Thyroid gland (tissue), 4 donors: ENCODE measurements at places on chromosomes 12 and 14. TPM values are rescaled to one million over a fixed set of nuclear protein-coding genes. Genes with fewer than 3 reads are reported as not detected.

Gene RASAL1
- 52.9 TPM for total RNA-seq

GRCh38 chr14:64788706-64789105 lies 84.5 kb downstream of the PLEKHG3 start:
- DNase-seq, result peak; percentile 52

Gene RNASE4
- 50.5 TPM for total RNA-seq

- peak; percentile 41 for DNase-seq
Measured at GRCh38 chr14:64549791-64550620, at the start of gene PPP1R36. Gene PPP1R36 (plus strand): TSS chr14:64549961. CDS start chr14:64549998, 37 bp downstream.

Gene TAS2R50
- 18.4 TPM for total RNA-seq

Gene GUCY2C
- not detected for total RNA-seq

- no peak for DNase-seq
Measured at GRCh38 chr14:64195199-64195598, 99.0 kb downstream of the ESR2 start.

GRCh38 chr12:57090924-57091637 lies 2.2 kb downstream of the NAB2 start:
- no peak for DNase-seq

DNA sequence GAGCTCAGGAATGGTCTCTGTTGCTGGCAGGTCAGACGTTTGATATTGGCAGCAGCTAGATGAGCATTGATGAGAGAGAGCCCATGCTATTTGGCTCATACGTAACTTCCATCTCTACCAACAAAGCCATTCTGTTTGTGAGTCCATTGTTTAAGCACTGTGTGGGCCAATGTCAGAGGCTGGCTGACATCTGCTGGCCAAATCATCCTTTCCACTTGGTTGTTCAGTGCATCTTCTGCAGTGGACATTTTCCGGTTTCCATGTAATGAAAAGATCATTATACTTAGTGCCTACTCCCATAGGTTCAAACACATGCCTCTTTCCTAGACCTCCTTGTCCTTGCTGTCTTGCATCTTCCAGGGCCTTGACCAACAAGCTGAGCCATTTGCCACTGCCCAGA lies 59.2 kb downstream of the IFT81 start:
- DNase-seq, result no peak

DNA sequence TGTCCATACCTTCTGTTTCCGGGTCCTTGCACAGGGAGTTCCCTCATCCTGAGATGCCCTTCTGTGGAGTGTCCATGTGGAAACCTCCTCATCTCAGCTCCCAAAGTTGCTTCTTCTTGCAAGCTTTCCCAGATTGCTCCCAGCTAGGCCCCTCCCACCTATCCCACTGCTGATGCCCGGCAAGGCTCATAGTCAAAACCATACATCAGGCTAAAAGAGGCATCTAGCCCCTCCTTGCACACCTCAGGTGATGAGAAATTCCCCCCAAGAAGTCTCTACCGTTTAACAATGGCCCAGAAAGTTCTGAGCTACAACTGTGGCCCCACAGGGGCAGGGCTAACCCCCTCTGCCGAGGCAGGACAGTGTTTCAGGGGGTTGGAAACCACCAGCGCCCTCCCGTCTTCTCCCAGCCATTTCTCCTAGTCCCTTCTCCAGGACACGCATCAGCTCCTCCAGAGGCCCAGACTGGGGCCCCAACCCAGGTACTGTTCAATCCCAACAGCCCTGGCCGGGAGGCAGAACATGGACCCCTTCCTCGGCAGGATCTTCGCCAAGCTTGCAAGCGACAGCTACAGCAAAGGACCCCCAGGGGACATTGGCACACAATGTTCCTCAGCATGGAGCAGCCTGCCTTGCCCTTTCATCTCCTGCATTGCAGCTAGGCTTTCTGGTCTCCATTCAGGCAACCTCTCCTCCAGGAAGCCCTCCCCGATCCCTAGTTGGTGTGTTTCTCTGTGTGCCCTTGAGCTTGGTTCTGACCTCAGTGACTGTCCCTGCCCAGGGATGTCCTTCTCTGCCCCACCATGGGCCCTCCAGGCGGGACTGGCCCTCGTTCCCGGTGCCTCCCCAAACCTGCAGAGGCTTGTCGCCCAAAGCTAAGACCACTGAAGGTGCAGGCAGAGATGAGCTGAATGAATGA lies 4.5 kb upstream of the BEGAIN start:
- no peak for DNase-seq

DNA sequence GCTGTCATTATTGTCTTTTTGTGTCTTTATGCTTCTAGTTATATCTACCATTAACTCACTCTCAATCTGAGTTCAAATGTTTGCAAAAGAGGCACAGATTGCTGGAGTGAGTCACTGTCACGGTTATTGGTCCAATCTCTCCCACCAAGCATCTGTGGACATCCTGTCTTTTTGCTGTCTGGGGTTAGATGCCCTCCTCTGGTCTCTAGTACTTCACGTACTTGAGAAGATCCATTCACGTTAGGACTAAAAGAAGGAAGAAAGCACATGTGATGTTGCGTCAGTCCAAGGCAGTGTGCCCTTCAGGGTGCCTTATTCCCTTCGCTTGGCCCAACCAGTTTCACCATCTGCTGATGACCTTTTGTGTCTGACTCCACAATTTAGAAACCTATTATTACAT lies 72.3 kb upstream of the STXBP6 start:
- DNase-seq, result no peak

- DNase-seq, result no peak
Measured at GRCh38 chr12:105855361-105856047, 283.2 kb downstream of the NUAK1 start.

Gene FAIM2
- 0.33 TPM for total RNA-seq

Gene RTL1
- not detected for total RNA-seq

GRCh38 chr14:32472512-32473463 lies 143.7 kb downstream of the AKAP6 start:
- DNase-seq, result peak; percentile 8

DNA sequence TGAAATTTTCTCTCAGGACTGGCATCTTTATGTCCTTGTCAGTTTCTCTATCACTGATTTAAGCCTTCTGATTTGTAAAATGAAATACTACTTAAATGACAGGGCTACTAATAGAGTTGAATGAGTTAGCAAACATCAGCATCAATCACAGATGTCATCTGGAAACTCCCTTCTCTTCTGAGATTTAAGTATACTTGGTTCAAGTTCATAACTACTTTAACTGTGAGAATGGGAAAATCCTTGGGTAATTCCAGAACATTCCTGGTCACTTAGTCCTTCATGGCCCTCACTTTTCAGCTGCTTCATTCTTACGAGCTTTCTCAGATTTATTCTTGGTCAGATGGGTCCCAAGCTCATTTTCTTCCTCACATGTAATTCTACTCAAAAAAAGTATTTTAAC lies 1655.3 kb upstream of the FLRT2 start:
- no peak for DNase-seq

DNA sequence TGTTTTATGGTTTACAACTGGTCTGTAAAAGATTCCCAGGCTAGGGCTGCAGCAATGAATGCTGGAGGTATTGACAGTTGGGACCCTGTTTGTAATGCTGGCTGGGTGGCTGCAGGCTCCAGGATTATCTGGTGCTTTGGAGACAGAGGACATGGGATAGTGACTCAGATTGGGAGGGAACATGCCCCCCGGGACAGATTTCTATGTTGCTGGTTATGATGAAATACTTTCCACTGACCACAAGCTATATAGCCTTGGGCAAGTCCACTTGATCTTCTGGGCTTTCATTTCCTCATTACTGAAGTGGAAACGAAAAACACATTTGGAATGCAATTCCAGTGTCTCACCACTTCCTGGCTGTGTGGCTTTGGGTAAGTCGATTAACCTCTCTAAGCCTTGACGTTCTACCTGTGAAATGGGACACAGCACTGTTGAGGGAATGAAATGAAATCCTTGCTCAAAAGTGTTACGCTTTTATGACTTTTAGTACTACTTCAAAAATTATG lies 6.3 kb upstream of the TPCN1 start:
- DNase-seq, result peak; percentile 45

- DNase-seq, result peak; percentile 80
Measured at GRCh38 chr14:24367514-24368211, at the start of gene NFATC4. Gene NFATC4 (plus strand): TSS chr14:24368184. CDS start chr14:24368341, 157 bp downstream.

DNA sequence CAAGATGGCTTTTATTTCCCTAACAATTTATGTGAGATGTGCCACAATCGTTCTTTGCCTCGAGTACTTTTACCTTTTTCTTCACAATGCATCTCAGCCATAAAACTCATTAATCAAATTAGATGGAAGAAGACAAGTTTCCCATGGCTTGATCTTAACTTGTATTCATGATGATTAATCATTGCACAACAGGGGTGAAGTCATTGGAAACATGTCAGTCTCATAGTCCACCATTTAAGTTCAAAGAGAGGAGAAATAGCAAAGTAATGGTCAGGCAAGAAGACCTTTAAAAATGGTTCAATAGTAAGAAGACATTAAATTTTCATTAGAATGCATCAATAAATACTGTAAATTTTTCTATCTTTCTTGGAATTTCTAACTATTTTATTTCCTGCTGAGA lies 136.3 kb downstream of the FOXG1 start:
- DNase-seq, result no peak

DNA sequence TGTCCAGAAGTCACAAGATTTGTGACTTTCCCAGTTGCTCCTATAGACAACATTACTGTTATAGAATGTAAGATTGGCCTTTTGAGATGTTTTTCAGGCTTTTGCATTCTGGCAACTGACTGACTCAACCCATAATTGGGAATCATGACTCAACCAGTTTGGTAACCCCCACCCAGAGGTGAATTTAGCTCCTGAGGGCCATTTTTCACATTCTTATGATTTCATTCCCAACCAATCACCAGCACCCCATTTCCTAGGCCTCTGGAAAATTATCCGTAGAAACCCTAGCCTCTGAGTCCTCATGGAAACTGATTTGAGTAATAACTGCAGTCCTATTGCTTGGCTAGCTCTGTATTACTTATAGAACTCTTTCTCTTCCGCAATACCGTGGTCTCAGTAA lies 626.0 kb upstream of the SEL1L start:
- no peak for DNase-seq

Gene DPF3
- total RNA-seq, result 0.46 TPM

DNA sequence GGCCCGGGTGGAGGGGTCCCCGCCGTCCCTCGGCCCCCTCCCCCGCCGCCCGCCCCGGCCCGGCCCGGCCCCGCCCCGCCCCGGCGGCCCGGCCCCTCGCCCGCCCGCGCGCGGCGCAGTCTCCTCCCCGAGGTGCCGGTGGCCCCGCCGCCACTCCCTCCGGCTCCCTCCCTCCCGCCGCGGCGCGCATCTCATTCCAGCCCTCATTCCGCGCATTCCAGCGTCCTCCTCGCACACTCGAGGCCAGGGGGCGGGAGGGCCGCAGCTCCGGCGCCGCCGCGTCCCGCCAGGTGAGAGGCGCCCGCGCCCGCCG lies at the start of gene TEAD4:
TEAD4 (plus strand) TSS at position 206 of the 313 bp plus-strand sequence.
- peak; percentile 95 for DNase-seq
